OCI-M1 (cell line): ENCODE measurements at places on chromosomes 6 and 20.

- no peak for DNase-seq
Observed at GRCh38 chr6:33166811-33167210, 25.5 kb downstream of the COL11A2 start.

- no peak for DNase-seq
Observed at GRCh38 chr6:148261470-148261869, 81.2 kb upstream of the SASH1 start.

DNA sequence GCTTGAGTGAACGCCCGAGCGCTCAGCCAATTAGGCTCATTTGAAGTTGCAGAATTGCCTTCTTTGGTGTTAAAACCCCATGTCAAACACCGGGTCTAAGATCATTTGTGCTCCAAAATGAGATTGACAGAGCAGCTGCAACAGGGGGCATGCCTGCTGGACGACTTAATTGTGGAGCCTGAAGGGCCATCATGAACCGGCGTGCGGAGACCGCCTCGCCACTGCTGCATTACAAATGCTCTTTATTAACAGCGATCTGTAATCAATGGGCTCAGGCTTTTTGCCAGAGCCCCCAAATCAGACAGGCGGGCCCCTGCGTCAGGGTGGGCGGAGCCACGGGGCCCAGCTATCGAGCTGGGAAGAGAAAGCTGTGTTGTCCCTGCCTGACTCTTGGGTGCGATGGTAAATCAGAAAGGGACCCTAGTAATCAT, 183.2 kb downstream of the SIM1 start:
- no peak for DNase-seq

- no peak for DNase-seq
Observed at GRCh38 chr6:106141441-106142237, 55.5 kb downstream of the PRDM1 start.

- DNase-seq: no peak
Observed at GRCh38 chr6:35019171-35019570, 122.0 kb downstream of the TCP11 start.

DNA sequence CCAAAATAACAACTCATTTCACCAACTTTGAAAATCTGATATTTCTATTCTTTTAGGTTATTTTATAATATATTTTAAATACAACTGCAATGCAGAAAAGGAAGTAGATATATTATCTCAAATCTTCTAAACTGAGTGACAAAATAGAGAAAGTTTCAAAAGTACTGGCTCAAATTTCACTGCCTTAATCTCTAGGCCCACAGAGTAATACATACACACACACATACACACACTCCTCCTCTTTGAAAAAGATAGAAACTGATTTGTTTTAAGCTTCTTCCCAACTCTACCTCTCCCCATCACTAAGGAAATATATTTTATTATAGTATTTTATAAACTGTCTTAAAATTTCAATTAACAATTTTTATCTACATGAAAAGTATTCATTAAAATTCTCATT, 36.2 kb downstream of the ARHGAP18 start:
- DNase-seq: peak; percentile 76

DNA sequence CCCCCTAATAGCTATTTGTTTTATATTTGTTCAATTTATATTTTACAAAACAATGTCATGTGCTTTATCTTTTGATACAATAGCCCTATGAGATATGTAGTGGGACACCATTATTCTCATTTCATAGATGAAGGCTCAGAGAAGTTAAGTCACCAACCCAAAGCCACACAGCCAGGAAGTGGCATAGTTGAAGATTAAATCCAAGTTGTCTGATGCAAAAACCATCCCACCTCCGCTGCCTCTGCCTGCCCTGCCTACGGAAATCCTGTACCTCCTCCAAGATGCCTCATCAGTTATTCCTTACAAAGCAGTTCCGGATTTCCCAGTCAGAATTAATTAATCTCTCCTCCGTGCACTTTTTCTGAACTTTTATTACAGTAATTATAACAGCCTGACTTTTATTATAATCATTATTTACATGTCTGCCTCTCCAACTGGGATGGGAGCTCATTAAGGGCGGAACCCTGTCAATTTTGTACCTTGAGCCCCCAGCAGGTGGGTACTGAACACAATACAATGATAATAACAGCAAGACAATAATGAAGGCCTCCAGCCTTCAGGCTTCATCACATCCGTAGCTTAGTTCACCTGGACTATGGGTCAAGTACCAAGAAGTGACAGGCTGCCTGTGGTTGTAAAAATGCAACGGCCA, 54.7 kb downstream of the LRFN2 start:
- no peak for DNase-seq

DNA sequence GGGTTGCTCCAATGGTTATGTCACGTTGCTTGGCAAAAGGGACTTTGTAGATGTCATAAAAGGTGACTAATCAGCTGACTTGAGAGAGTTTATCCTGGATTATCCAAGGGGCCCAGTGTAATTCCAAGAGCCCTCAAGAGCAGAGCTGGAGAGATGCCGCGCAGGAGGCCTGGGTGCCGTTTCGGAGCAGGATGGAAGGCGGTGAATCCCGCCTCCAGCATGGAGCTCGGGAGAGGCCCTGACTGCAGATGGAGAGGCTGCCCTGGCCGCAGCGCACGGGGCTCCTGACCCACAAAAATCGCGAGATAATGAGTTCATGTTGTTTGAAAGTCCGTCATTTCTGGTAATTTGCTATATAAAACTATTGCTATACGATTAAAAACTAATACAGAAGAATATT, 219.8 kb downstream of the ZDHHC14 start:
- DNase-seq: no peak

- no peak for DNase-seq
Observed at GRCh38 chr6:107689190-107689589, 134.9 kb downstream of the SCML4 start.

GRCh38 chr6:108167449-108168089, 1.7 kb downstream of the NR2E1 start:
- no peak for DNase-seq

- no peak for DNase-seq
Observed at GRCh38 chr6:21769968-21770367, 176.4 kb downstream of the SOX4 start.

DNA sequence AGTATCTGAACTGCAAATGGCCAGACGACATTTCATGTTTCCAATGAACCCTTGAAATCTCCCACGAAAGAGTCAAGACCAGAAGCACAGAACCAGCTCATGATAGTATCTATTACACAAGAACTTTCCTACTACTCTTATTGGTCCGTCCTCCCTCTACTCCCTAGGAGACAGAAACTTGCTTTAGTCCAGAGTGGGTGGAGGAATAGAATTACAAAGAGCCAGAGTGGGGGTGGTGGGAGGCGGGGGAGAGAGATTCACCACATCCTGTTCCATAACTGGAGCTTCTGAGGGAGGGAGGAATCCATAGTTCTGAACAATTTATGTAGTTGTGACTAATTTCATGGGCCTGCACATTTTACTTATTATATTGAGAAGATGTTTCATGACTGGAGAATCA, 18.5 kb upstream of the WFDC10A start:
- peak; percentile 91 for DNase-seq

GRCh38 chr6:99254616-99255550, 94.6 kb downstream of the FAXC start:
- no peak for DNase-seq

DNA sequence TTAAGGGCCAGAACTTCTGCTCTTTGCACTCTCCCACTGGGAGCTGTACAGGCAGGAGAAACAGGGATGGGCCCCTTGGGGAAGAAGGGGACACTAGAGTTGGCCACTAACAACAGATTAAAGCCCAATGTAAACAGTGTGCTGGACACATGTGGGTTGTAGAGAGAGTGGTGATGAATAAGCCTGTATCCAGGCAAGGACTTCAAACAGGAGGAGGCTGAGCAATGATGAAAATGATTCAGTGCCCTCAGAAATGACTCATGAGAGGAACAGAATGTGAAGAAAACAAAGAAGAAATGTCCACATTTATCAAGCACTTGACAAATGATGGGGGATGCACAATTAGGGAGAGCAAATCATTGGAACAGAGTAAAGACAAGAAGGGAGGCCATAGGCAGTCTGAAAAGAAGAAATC, 242.3 kb downstream of the TBX18 start:
- DNase-seq: no peak

GRCh38 chr20:37223053-37223452, 38.6 kb downstream of the GHRH start:
- DNase-seq: peak; percentile 95

- no peak for DNase-seq
Observed at GRCh38 chr6:901696-902460, 208.9 kb upstream of the EXOC2 start.

DNA sequence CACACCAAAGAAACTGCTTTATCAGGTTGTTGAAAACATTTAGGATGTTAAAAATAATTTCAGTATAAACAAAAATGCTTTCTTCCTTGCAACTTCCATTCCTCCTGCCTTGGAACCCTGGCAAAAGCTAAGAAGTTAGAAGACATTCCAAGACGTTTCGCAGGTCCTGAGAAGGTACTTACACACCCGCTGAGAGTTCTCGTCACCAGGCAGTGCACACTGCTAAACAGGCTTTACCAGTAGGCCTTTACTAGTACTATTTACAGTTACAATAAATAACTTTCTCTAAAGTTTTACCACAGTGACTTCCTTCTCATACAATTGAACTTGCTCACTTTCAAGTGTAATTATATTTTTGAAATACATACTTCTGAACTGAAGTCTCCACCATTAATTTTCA, 81.4 kb upstream of the RPS6KA2 start:
- DNase-seq: no peak

DNA sequence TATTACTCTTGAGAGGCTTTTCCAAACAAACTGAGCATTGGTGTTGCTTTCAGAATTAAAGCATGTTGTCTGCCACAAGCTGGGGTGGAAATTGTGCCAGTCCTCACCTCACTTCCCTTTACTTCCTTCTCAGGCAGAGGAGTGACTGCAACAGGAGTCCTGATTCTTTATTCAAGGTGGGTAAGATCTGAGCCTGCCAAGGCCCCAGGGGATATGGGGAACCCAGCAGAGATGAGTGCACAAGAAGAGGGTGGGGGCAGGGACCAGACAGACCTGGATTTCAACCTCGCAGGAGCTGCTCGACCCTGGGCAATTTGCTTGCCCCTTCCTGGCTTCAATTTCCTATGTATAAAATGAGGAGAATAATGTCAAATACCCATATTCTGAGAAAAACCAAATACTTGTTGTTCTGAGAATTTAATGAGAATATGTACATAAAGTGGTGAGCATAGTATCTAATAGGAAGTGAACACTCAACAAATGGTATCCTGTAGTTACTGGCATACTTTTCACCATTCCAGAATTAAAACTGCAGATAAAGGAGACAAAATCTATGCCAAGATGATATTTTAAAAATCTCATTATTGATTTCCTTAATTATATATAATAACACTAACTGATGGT, 17.8 kb downstream of the MAN1A1 start:
- peak; percentile 37 for DNase-seq

GRCh38 chr20:44758247-44759101, 12.8 kb downstream of the KCNK15 start:
- no peak for DNase-seq

GRCh38 chr6:3940703-3941102, 91.5 kb downstream of the FAM50B start:
- no peak for DNase-seq

DNA sequence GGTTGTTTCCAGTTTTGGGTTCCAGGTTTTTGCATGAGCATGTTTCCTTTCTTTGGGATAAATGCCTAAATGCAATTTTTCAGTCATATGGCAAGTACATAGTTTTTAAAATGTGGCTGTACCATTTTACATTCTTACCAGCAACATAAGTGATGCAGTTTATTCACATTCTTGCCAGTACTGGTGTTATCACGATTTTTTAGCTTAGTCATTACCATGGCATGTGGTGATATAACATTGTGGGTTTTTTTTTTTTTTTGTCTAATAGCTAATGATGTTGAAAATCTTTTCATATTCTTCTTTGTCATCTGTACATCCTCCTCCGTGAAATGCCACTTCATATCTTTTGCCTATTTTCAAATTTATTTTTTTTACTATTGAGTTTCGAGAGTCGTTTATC, 2.9 kb upstream of the TDRD6 start:
- peak; percentile 36 for DNase-seq

- peak; percentile 21 for DNase-seq
Observed at GRCh38 chr6:63904650-63905248, 269.1 kb downstream of the PHF3 start.

DNA sequence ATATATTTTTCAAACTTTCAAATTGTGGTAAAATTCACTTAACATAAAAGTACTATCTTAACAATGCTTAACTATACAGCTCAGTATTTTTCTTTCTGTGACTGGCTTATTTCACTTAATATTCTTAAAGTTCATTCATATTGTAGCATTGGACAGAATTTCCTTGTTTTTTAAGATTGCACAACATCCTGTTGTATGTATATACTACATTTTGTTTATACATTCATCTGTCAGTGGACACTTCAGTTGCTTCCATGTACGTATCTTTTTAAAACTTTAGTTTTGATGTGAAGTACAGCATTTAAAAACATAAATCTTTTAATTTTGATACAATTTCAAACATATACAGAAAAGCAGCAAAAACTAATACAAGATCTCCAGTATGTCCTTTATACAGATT, 220.7 kb downstream of the ZFAND3 start:
- no peak for DNase-seq

- DNase-seq: peak; percentile 26
Observed at GRCh38 chr6:35973670-35974222, 50.7 kb downstream of the SLC26A8 start.

DNA sequence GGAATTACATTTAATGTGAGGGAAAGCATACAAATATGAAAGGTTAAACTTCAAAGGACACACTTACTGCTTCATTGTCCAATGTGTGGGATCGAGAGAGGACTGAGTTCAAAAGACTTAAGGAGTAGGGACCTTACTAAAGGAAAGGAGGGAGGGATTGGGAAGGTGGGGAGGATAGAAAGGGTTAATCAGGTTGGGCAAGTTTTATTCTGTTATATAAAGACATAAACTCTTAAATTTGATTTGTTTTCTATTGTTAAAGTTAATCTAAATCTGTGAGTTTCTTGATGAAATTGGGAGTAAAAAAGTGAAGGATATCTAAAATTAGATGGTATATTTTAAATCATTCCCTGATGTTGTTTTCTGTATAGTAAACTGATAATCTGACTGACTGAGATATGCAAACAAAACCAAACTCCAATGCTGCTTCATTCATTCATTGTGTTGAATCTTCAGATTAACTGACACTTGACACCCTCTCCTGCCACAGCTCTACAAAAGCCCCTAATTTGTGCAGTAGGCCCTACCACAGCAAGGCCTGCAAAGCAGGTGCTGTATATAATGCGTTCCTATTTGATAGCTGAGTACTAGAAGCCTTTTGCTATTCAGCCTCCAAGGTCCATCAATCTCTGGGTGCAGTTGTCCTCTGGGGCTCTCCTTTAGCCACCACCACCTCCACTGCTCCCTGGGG, 1.3 kb upstream of the UBE2J1 start:
- no peak for DNase-seq
